Stimulated activated CD4-positive, alpha-beta T cell treated with anti-CD3 and anti-CD28 coated beads, Interleukin-4, amount 100 ng/mL, for 4 hours (primary cell): ENCODE measurements at places on chromosomes 12 and 14.

DNA sequence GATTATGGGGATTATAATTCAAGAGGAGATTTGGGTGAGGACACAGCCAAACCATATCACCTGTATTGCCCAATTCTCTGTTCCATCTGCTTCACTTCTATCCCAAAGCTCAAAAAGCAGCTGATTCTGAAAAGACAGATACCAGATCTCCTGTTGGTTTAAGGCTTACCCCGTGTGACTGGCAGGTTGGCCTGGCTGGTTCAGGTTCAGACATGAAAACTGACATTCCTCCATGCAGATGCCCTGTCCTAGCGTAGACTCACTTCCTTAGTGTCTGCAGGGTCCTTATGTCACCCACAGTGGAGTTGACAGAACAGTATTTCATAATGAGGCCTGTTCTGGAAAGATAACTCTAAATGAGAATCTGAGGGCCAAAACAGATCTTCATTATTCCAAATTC, 61.1 kb upstream of the FLRT2 start:
- no peak for DNase-seq

- DNase-seq: no peak
Observed at GRCh38 chr12:11756523-11756922, 107.0 kb downstream of the ETV6 start.

DNA sequence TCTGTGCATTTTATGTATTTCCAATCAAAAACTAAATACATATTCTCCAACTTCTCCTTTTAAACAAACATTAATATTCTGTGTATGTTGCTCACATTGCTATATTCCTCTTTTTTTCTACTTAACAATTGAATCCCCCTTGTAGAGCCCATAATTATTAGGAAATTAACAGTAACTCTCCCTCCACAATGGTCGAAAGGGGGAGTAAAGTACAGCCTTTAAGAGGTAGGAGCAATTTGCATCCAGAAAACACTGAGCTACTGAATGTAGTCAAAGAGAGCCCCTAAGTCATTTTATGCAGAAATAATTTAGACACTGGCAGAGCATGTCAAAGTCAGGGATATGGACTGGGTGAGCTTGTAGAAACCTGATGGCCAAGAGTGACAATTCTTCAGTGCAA, 57.2 kb upstream of the SCN8A start:
- no peak for DNase-seq

DNA sequence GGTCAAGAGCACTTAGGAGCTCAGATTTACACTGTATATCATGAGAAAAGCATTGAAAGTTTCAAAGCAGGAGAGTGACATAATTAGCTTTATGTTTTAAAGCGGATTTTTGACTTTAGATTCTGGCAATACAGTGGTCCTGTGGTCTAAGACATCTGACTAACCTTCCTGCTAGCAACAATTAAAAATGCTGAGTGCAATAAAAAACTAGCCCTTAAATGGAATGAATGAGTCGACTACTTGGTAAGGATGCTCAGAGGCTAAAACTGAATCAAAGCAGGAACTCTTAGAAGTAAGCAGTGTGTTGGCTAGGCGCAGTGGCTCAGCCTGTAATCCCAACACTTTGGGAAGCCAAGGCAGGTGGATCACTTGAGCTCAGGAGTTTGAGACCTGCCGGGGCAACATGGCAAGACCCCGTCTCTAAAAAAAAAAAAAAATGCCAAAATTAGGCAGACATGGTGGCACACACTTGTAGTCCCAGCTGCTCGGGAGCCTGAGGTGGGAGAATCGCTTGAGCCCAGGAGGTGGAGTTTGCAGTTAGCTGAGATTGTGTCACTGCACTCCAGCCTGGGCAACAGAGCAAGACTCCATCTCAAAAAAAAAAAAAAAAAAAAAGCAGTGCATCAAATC, 18.9 kb downstream of the BICD1 start:
- no peak for DNase-seq

DNA sequence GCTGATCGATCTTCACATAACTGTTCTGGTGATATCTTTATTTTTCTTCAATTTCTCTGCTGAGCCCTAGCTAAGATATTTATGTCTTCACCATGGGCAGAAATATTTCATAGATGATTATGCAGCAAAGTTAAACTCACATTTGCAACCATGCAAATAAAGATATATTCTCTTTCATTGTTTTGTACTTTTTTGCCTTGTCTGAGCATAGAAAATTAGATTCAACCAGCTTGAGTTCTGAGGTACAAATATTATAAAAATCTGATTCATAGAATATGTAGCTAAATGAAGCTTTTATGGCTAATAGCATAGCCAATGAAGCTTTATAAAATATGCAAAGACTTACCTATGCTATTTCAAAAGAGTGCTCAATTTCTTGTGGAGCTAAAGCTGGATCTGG, at the start of gene TAS2R13:
Gene TAS2R13, minus strand, starts transcription at position 101 of the 400 bp plus-strand sequence. CDS start 264 bp downstream, outside the sequence.
- DNase-seq: no peak

DNA sequence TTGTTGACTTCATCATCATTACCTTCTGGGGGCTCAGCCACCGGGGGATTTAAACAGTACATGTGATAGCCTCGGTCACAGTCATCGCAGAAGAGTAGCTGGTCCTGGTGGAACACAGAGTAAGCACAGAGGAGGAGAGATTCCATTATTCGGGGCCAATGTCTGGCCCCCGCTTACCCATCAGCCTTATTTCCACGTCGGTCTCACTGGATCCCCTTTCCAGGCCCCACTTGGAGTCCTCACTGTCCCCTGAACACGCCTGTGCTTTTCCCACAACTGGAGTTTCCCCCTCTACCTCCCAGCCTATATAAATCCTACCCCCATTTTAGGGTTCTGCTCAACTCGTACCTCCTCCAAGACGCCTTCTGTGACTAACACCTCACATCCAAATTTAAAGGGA, 274.0 kb downstream of the DPF3 start:
- DNase-seq: no peak

GRCh38 chr14:51012055-51012454, 67.8 kb upstream of the PYGL start:
- no peak for DNase-seq

DNA sequence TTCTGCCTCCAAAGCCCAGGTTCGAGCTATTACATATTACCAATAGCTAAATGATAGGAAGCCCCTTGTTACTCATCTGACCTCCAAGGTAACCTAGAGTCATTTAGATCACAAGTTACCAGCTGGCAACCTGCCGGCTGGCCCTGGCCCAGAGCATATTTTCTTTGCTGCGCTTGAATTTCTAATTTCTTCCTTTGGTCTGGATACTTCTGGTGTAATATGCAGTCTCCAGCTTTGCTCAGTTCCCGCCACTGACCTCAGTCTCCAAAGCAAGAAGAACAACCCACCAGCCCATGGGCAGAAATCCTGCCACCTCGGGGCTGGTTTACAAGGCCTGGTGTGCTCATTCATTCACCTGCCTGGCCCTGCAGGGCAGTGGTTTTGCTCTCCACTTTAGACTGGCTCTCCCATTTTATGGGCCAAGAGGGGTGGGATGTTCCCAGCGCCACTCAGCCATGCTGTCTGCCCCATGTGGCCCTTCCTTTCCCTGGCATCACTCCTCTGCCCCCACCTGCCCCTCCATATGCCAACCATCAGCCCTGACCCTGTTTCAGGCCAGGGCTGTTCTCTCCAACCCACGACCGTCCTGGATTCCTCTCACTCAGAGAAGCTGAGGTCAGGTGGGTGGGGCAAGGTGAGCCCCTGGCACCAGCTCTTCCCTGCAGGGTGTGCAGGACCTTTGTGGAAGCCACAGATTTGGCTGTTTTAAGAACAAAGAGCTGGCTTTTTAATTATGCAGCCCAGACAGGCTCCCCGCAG, 76.0 kb downstream of the PRIMA1 start:
- no peak for DNase-seq

DNA sequence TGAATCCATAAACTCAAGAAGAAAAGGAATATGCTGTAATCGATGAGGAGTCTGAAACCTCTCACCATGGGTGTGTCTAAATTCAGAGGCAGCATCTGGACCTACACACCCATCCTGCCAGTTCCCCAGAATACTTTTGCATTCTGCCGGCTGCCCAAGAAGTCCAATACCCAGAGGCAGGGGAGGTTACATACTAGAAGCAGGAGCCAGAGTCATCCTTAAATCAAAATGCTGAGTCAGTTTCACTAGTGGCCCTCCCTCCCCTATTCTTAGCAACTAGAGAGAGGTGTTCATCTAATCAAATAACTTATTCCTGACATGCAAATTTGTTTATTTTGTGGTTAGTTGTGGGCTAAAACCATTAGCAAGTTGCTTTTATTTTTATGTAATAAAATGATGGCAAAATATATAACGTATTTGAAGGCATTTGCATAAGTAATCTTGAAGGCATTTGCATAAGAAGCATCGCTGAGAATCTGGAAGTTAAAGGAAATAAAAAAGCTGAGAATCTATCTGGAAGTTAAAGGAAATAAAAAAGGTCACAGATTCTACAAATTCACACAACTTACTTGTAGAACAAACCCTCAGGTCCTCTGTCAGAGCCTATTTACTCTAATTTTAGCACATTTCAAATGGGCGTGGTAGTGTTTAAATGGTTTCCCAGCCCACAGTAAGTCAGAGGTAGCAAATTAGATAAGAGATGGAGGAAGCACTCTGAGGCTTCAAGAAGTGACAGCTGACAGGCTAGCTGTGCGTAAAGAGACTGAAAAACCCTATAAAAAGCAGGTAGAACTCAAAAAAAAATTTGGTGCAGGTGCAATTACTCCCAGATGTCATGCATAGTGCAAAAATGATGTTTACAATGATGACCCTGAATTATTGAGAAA, 7.8 kb downstream of the BHLHE41 start:
- DNase-seq: no peak

GRCh38 chr12:77047341-77048109, 17.8 kb downstream of the E2F7 start:
- no peak for DNase-seq

- no peak for DNase-seq
Observed at GRCh38 chr12:128844031-128844635, 9.1 kb upstream of the GLT1D1 start.

DNA sequence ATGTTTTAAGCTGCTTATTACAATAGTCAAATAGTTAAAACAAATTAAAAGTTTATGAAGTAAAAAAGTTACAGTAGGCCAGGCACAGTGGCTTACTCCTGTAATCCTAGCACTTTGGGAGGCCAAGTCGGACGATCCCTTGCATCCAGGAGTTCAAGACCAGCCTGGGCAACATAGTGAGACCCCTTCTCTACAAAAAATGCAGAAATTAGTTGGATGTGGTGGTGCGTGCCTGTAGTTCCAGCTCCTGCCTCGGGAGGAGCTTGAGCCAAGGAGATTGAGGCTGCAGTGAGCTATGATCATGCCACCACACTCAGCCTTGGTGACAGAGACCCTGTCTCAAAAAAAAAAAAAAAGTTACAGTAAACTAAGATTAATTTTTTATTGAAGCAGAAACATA, 142.6 kb downstream of the MIPOL1 start:
- DNase-seq: no peak

- no peak for DNase-seq
Observed at GRCh38 chr12:24297516-24297915, 348.0 kb upstream of the SOX5 start.

DNA sequence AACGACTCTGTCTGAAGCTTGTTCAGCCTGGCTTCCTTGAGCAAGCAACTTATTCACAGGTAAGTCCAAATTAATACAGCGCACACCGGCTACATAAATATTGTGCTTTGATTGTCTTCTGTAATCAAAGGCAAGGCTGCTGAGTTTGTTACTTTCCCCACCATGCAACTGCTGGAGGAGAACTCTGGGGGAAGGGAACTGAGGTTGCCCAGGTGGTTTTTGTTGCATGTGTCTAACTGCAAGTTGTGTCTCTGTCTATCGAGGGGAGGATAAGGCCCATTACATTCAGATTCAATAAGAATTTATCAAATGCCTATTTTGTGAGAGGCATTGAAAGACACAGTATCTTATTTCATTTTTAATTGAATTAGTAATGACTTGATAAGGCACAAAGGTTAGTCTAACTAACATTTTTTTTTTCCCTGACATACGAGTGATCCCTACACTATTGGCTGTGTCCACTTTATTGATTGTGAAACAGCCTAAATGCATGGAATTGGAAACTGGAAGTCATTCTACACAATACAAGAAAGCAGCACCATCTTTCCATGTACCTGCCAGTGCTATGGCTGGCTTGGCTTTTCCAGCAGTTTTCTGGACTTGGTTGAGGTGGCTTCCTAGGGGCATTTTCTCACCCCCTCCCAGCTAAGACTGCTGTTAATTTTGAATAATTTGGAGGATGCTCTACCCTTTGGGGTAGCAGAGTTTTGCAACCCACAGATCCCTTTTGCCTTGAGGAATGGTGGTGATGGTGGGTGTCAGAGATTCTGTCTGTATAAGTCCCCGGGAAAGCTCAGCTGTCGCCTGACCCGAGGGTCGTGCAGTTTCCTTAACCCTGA, 951 bp upstream of the CHST11 start:
- no peak for DNase-seq

DNA sequence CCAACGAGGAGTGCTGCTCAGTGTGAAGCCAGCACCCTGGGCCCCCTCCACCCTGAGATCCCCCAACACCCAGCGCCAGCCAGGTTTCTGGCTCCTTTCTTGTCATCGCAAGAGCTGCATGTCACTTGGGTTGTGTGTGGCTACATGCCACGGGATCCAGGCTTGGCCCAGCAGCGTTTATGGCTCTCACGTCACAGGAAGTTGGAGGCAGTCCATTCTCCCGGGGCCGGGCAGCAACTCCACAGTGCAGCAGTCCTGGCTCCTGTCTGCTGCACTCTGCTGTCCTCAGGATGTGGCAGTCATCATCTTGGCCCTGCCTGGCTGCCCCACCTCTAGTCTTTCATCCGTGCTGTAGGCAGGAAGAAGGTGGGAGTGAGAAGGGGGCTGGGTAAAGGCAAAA, 78.3 kb downstream of the AACS start:
- DNase-seq: no peak

DNA sequence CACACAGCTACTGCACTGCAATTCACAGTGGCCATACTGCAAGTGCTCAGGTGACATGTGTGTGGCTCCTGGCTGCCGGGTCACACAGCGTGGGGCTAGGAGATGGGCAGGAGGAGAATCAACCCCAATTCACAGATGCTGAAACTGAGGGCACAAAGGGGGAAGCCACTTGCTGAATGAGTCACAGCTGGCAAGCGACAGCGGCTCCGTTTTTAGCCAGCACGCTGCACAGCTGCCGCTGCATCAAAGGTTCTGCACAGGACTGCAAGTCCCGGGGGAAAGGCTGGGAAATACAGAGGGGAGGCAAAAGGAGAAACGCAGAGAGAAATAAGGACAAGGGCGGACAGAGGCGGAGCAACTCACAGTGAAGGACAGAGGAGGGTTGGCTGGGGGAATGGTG, 57.9 kb downstream of the KDM2B start:
- DNase-seq: no peak

GRCh38 chr14:85579942-85580341, 50.0 kb downstream of the FLRT2 start:
- DNase-seq: no peak

DNA sequence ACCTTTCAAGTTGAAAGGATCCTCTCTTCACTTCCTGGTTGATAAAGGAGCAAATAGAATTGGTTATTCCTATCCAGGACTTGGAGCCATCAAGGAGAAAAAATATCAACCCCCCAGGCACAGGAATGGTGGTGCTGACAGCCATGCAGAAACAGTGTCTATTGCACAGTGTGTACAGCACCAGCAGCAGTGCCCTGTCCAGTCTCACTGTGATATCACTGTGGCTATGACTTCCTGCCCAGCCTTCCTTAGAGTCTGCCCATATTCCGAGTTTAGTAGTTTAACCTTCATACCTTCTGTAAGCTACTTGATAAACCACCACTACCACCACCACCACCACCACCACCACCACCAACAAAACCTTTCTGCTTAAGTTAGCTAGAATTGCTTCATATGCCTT, 45.1 kb upstream of the FERMT2 start:
- DNase-seq: no peak
